GOT3 (cell line): ENCODE measurements at places on chromosomes 7 and 10.

DNA sequence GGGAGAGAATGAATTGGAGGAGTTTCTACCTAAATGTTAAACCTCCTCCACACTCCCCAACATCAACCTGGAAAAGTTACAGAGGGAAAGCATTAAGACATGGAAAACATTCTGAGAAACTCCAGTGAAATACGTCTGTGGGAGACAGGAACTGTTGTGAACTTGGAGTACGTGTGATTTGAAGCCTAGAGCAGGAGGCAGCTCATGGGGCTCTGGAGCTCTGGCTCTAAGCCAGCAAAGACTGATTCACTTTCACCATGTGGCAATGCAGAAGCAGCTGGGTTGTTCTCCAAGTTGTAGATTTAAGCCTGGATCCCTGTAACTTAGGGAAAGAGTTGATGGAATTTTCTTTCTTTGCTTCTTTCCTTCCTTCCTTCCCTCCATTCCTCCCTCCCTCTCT, 503.2 kb downstream of the NRG3 start:
- DNase-seq = no peak

- DNase-seq = no peak
Measured at GRCh38 chr7:24917510-24918239, 62.3 kb downstream of the OSBPL3 start.

- no peak for DNase-seq
Measured at GRCh38 chr7:124032369-124033094, at the start of gene TMEM229A. TMEM229A (minus strand) TSS chr7:124033067; CDS start chr7:124033003, 64 bp downstream.

DNA sequence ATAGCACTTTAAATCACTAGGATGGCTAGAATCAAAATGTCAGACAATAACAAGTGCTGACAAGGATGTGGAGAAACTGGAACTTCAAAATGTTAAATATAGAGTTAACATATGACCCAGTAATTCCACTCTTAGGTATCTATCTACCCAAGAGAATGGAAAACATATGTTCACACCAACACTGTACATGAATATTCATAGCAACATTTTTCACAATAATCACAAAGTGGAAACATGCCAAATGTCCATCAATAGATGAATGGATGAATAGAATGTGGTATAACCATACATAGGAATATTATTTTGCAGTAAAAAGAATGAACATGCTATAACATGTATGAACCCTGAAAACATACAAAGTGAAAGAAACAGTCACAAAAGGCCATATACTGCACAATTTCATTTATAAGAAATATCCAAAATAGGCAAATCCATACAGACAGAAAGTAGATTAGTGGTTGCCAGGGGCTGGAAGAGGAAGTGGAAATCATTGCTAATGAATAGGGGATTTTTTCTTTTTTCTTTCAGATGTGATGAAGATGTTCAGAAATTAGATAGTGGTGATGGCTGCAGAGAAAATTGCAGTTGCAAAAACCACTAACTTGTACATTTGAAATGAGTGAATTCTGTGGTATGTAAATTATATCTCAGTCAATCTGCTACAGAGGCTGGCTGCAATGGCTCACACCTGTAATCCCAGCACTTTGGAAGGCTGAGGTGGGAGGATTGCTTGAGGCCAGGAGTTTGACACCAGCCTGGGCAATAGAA, 93.0 kb downstream of the CPVL start:
- DNase-seq = no peak

- DNase-seq = no peak
Measured at GRCh38 chr10:47176206-47176902, 123.6 kb upstream of the GDF10 start.

DNA sequence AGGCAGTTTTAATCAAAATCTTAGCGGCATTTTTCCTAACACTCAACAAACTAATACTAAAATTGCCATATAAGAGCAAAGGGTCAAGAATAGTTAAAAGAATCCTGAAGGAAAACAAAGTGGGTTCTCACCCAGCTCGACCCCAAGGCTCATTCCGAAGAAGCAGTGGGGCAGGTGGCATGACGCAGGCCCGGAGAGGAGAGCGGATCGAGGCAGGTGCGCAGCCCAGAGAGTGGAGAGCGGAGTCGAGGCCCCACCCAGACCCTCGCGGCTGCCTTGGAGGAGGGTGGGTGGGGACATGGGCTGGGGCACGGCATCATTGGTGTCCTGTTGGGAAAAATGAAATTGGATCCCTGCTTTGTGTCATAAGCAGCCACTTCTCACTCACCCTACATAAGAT, 109.8 kb downstream of the INPP5A start:
- no peak for DNase-seq

DNA sequence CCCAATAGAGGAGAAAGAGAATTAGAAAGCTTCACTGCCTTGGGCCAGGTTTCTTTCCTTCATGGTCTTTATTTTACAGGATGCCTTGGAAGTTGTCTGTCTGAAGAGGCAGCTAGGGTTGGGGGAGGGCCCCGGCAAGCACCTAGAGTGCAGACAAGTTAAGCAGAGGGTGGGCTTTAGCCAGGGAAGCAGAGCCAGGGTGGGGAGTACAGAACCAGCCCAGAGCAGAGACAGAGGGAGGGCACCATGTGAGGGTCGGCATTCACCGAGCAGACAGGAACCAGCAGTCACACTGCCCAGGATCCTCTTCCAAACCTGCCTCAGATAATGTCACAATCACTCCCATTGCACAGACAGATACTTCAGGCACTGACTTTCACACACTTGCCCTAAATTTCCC, 75.9 kb downstream of the ADARB2 start:
- no peak for DNase-seq
